CD8-positive, alpha-beta T cell (primary cell): ENCODE measurements at places on chromosomes 13 and 19.

- DNase-seq = no peak
Measured at GRCh38 chr19:30092721-30093569, 150.9 kb downstream of the URI1 start.

GRCh38 chr19:5632241-5632612 lies 9.3 kb downstream of the SAFB start:
- no peak for DNase-seq

DNA sequence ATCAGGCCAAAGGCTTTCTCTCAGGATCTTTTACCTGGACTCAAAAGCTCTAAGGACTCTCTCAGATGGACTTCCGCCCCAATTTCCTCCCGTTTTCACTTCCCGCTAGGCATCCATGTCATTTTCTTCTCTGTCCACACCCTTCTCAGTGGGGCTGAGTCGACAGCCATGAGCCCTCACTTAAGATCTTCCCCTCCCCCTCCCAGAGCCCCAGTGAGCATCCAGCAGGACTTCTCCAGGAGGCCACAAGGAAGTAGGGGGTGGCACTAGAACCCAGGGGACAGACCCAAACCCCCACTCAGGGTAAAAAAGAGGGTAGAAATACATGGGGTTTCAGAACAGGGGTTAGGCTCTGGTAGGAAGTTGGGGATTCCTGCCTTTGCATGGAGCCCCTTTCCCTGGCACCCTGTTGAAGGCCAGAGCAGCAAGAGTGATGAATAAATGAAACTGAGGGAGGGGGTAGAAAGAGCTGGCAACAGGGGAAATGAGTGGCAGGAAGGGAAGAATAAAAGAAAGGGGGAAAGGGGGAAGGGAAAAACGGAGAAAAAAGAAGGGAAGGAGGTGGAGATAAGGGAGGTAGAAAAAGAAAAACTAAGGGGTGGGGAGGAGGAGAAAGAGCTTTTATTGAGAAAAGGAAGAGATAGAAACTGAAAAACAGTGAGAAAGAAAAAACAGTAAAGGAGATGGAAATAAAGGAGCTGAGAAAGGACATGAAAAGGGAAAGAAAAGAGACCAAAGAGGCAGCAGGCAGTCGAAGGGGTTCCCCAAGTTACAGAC lies 42.3 kb downstream of the DEDD2 start:
- no peak for DNase-seq

DNA sequence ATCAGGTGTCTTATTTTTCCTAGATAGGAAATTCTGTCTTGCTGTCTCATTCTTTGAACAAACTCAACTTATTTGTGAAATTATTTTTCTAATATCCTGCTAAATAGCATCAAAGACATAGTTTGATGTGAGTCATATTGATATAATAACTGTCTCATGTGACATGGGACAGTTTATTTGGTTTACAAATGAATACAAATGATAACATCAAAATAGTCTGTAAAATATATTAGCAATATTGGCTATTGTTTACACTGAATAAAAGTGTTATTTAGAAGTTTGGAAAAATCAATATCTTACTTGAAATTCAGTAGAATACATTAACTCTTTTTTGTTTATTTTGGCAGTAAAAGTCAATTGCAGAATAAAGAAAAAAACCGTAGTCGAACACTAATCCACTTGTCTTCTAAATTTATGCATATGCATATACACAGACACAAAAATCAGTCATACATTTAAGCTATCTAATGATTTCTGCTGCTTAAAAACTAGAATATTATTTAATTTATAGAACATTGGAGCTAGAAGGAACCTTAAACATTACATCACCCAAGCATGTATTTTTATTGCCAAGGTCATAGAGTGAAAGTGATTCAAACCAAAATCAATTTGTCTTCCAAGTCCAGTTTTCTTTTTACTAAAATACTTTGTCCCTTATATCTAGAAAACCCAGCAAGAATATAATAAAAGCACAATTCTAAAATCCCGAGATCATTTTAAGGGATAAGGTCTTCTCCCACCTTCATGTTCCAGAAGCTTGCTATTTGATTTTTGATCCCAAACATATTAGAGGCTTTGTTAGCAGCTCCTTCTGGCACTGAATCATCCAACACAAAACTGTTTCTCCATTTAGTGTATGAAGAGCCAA lies 776.5 kb upstream of the SLITRK1 start:
- DNase-seq = no peak

DNA sequence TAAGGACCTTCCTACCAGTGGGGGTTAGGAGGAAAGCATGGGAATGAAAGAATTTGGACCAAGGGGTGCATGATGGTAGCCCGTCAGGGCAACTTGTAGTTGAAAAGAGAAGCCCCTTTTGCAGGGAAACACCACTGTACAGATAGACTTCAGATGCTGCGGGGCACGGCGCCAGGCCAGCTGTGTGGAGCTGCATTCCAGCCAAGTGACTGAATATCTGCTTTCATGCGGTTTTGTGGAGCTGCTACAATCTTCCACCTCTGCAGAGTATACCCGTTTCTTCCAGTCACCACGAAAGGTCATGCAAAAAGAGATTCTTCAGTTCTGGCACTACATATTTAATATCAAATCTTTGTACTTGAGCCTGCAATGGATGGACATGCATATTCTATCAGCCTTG lies 104.7 kb downstream of the RGCC start:
- no peak for DNase-seq

GRCh38 chr19:20154636-20155035 lies 12.4 kb upstream of the ZNF486 start:
- no peak for DNase-seq

GRCh38 chr13:51619614-51620013 lies 35.4 kb downstream of the WDFY2 start:
- no peak for DNase-seq

GRCh38 chr19:8163759-8164158 lies 14.4 kb upstream of the FBN3 start:
- DNase-seq = no peak

GRCh38 chr19:5961969-5962945 lies 15.7 kb downstream of the RANBP3 start:
- peak; percentile 84 for DNase-seq

DNA sequence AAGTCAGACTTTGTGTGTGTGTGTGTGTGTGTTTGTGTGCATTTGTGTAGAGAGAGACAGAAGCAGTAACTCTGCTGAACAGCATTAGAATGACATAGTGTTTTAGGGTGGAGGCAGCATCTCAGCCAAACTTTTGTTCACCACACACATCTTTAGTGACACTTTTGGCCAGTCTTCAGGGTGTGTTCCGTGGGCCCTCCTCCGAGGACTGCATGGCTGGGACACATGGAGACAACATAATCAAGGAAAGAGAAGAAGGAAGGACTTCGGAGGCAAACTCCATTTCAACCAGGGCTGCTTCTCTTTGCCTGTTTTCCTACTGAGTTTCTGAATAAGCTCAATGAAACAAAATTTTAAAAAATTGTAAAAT lies 205.1 kb downstream of the LHFPL6 start:
- DNase-seq = no peak

DNA sequence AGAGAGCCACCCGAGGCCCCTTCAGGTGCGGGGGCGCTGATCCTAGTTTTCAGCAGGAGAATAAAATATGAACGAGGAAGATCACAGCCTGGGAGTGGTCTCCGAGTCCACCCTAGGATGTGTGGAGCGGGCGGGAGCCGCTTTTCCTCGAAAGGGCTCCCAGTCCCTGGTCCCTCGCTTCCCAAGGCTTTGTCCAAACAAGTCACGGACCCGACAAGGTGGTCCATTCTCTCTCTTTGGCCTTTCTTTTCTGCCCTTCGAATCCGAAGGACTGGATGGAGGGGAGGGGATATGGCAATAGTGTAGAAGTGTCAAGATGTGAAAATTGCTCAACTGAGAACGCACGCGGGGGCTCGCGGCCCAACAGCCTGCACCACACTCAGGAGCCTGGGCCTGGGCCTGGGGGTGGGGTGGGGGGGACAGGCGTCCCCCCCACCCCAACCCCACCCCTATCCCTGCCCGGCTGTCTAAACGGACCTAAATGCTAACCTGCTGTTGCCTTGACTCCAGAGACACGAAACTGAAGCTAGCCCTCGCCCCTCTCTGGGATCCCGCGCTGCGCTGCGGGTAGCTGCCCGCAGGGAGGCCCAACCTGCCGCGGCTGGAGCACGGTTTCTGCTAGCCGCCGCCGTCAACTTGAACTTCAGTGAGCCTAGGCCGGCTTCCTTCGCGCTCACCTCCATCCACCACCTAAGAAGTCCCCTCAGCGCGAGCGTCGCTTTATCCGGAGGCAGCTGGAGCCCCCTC lies 7.1 kb downstream of the ZIC2 start:
- DNase-seq = no peak

GRCh38 chr19:20162821-20163220 lies 4.2 kb upstream of the ZNF486 start:
- DNase-seq = no peak
